ENCODE measurements at places on chromosomes 4 and X. TPM values are rescaled to one million over a fixed set of nuclear protein-coding genes. Genes with fewer than 3 reads are reported as not detected.

Gene ANKRD50
- 8.1 TPM for polyA plus RNA-seq

Gene SERPINA7
- polyA plus RNA-seq: not detected

DNA sequence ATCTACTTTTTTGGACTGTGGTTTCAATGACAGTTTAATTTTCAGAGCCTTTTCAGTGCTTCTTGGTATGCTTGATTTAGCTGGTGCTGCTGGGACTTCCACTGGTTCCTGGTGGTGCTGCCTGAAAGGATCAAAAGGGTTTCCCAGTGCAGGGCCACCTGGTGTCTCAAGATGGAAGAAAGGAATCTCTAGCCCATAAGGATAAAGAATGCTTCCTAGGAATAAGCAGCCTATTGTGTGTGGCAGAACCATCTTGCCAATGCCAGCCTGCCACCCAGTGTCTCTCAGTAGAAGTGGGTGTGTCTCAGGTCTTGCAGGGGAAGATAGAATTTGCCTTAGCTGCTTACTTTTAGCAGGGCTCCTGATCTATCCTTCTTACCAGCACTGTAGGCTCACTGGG, 15.0 kb upstream of the RAI2 start:
- DNase-seq: no peak

DNA sequence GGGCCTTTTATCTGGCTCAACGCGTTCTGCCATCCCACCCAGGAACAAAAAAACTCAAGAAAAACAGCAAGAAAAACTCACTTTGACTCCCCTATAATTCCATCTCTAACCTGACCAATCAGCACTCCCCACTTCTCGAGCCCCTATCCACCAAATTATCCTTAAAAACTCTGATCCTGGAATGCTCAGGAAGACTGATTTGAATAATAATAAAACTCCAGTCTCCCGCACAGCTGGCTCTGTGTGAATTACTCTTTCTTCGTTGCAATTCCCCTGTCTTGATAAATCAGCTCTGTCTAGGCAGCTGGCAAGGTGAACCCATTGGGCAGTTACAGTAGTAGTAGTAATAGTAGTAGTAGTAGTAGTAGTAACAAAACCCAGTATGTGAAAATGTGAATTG, 165.7 kb upstream of the CASK start:
- no peak for DNase-seq

All from A549 (cell line).